ENCODE measurements at places on chromosomes 12 and 14. TPM values are rescaled to one million over a fixed set of nuclear protein-coding genes. Genes with fewer than 3 reads are reported as not detected.

The TAS2R42 gene
- not detected for polyA plus RNA-seq

The DEGS2 gene
- polyA plus RNA-seq: 0.32 TPM

The DLGAP5 gene
- 1.5 TPM for polyA plus RNA-seq

The HOXC9 gene
- polyA plus RNA-seq: 5.6 TPM

The KRT76 gene
- polyA plus RNA-seq: not detected

The HOXC5 gene
- polyA plus RNA-seq: 1.3 TPM

The TULP3 gene
- 25.9 TPM for polyA plus RNA-seq

The IL23A gene
- polyA plus RNA-seq: 1.3 TPM

The HOXC11 gene
- not detected for polyA plus RNA-seq

The CISTR gene
- polyA plus RNA-seq: not detected

The FGF23 gene
- polyA plus RNA-seq: not detected

The A2ML1 gene
- not detected for polyA plus RNA-seq

The CLEC4D gene
- polyA plus RNA-seq: not detected

The CABP1 gene
- 5.1 TPM for polyA plus RNA-seq

The DACT1 gene
- polyA plus RNA-seq: 2.9 TPM

The ACSS3 gene
- 18.1 TPM for polyA plus RNA-seq

The PCBP2 gene
- polyA plus RNA-seq: 757 TPM

The TSPAN19 gene
- 0.34 TPM for polyA plus RNA-seq

The GPR137C gene
- 0.74 TPM for polyA plus RNA-seq

The KRT72 gene
- polyA plus RNA-seq: not detected

The TMEM253 gene
- polyA plus RNA-seq: 8.8 TPM

The PACS2 gene
- 20.4 TPM for polyA plus RNA-seq

The PTPN6 gene
- 36.2 TPM for polyA plus RNA-seq

The C12orf54 gene
- polyA plus RNA-seq: 2.2 TPM

The KLRD1 gene
- polyA plus RNA-seq: 0.10 TPM

The BIN2 gene
- polyA plus RNA-seq: 4.6 TPM

The C3AR1 gene
- 9.3 TPM for polyA plus RNA-seq

The MYH7 gene
- polyA plus RNA-seq: 0.47 TPM

The CCDC77 gene
- polyA plus RNA-seq: 9.3 TPM

The STAB2 gene
- polyA plus RNA-seq: 0.27 TPM

The SERPINA9 gene
- not detected for polyA plus RNA-seq

The CD4 gene
- polyA plus RNA-seq: 8.1 TPM

The SLC7A7 gene
- 4.0 TPM for polyA plus RNA-seq

The RASSF9 gene
- 1.1 TPM for polyA plus RNA-seq

The PRH2 gene
- 1.6 TPM for polyA plus RNA-seq

The TMEM30B gene
- 1.8 TPM for polyA plus RNA-seq

The MORN3 gene
- 0.24 TPM for polyA plus RNA-seq

The WNT5B gene
- polyA plus RNA-seq: 0.57 TPM

The APOLD1 gene
- polyA plus RNA-seq: 7.6 TPM

The SART3 gene
- polyA plus RNA-seq: 30.1 TPM

The LRFN5 gene
- 2.1 TPM for polyA plus RNA-seq

The PRICKLE1 gene
- 3.4 TPM for polyA plus RNA-seq

The PIWIL1 gene
- polyA plus RNA-seq: 0.10 TPM

The SLC11A2 gene
- polyA plus RNA-seq: 33.2 TPM

The RAD51AP1 gene
- polyA plus RNA-seq: 0.57 TPM

The NANOG gene
- polyA plus RNA-seq: 0.13 TPM

The SLC5A8 gene
- polyA plus RNA-seq: 0.64 TPM

The SCN8A gene
- polyA plus RNA-seq: 1.4 TPM

The PRB2 gene
- not detected for polyA plus RNA-seq

The IFI27L1 gene
- 177 TPM for polyA plus RNA-seq

The LRTM2 gene
- polyA plus RNA-seq: not detected
